ENCODE measurements at places on chromosomes 1 and 21. TPM values are rescaled to one million over a fixed set of nuclear protein-coding genes. Genes with fewer than 3 reads are reported as not detected.

GRCh38 chr1:26220199-26220912 lies 13.6 kb upstream of the CEP85 start:
- DNase-seq, result no peak

Gene TRIM17
- total RNA-seq, result 0.42 TPM

GRCh38 chr1:1429671-1430073 lies 5.8 kb upstream of the VWA1 start:
- DNase-seq, result no peak

DNA sequence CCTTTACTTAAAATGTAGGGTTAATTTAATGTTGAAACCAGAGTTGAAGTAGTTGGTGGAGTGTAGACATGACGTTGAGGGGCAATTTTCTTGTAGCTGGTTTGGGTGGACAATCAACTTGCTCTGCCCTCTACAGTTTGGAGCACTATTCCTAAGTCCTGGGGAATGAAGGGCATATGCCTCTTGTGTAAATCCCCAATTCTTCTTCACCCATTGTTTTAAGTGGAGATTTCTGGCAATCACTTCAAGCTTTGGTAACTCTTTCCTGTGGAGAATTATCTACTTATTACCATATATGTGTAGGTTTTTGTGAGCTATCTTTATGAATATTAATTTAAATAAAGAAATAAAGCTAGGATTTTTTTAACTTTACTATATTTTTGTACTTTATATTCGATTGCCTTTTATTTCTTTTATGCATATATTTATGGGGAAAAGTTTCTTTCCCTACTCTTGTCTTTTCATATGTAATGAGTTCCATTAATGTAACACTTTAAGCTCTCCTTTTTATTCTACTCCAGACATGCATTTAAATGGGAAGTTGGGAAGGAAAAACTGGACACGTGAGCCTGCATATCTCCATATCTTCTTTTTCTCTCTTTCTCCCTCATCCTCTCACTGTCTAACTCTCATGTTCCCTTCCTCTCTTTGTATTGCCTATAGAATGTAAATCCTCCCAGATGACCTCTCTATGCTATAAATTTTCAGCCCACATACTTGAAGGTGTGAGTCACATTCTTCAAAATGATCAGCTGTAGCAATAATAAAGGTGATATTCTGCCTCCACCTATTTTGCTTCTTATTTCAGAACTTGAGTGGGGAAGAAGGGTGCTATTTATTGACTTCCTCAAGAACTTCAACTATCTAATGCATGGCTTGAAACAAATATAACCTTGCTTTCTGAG lies 276.7 kb downstream of the PTPRC start:
- DNase-seq, result no peak

- no peak for DNase-seq
Measured at GRCh38 chr1:185681034-185681633, 53.1 kb upstream of the HMCN1 start.

GRCh38 chr1:226985839-226986463 lies 45.9 kb downstream of the COQ8A start:
- DNase-seq, result peak; percentile 56

Gene TNFRSF4
- total RNA-seq, result 1.2 TPM

GRCh38 chr1:227779685-227780084 lies 35.8 kb upstream of the PRSS38 start:
- no peak for DNase-seq

DNA sequence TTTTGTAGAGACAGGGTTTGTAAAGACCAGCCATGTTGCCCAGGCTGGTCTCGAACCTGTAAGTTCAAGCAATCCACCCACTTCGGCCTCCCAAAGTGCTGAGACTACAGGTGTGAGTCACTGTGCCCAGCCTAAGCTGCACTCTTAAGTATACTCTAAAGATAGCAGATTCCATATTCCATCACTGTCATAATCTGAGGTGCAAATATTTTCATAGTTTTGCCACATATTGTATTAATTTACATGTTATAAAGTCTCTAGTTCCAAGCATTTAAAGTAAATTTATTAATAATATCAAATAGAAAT lies 121.3 kb downstream of the HFM1 start:
- DNase-seq, result no peak

GRCh38 chr1:21319447-21320407 lies 29.5 kb upstream of the ECE1 start:
- no peak for DNase-seq

- DNase-seq, result no peak
Measured at GRCh38 chr1:226365831-226366231, 42.1 kb downstream of the PARP1 start.

DNA sequence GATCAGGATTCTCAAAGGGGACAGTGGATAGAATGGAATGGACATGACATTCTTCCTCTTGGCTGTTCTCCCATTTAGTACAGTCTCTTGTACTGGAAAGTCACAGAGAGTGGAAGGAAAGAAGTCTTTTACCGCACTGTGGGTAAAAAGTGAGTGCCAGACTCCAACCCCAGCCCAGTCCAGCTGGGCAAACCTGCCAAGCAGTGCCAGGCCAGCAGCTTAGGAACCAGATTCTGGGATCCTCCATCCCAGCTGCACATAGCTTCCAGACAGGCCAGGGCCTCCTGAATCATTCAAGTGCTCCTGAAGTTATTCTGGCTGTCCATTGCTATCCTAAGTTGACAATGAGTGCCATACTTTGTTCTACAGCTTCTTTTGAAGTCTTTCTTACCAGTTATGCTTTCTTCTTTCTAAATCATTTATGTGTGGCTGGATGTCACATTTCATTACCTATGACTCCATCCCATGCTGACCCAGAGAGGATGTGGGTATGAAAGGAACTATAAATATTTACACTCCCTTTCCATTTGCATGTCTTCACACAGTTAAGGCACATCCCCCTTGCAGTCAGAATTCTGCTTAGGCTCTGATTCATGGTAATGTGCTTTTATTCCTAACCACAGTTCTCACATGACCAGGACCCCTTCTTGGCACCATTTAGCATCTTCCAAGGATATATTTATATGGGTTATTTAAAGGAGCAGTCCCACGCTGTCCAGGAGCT lies 88.9 kb downstream of the AK5 start:
- no peak for DNase-seq

Gene RIMS3
- total RNA-seq, result 2.9 TPM

- DNase-seq, result peak; percentile 81
Measured at GRCh38 chr1:205523891-205524793, 19.7 kb downstream of the CDK18 start.

DNA sequence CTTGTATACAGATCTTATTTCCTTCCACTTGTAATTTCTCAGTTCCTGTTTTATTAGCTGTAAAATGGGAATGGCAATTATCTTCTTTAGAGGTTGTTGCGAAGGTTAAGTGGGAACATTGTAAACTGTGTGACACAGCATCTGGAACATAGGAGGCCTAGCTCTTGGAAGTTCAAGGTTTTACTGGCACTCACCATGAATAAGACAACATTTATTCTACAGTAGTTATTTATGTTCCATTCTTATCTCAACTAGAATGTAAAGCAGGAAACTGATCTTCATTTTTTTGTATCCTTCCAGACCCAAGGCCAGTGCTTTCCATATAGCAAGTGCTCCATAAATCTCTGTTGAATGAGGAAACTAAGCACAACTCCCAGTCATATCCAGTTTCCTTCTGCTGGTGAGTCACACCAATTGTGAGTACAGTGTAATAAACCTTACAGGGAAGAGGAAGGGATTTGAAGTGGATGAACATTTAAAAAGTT lies 1.4 kb downstream of the BCL10 start:
- DNase-seq, result no peak

GRCh38 chr1:203522237-203522636 lies 28.3 kb downstream of the OPTC start:
- DNase-seq, result no peak

Gene NBPF6
- not detected for total RNA-seq

Gene SPRR2B
- total RNA-seq, result not detected

DNA sequence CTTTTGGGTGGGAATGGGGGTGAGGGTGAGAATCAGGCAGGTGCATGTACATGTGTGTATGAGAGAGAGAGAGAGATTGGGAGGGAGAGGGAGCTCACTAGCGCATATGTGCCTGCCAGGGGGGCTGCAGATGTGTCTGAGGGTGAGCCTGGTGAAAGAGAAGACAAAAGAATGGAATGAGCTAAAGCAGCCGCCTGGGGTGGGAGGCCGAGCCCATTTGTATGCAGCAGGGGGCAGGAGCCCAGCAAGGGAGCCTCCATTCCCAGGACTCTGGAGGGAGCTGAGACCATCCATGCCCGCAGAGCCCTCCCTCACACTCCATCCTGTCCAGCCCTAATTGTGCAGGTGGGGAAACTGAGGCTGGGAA lies 95.0 kb downstream of the EPHB2 start:
- DNase-seq, result no peak

GRCh38 chr1:52127181-52128180 lies 14.4 kb upstream of the ZFYVE9 start:
- peak; percentile 31 for DNase-seq

DNA sequence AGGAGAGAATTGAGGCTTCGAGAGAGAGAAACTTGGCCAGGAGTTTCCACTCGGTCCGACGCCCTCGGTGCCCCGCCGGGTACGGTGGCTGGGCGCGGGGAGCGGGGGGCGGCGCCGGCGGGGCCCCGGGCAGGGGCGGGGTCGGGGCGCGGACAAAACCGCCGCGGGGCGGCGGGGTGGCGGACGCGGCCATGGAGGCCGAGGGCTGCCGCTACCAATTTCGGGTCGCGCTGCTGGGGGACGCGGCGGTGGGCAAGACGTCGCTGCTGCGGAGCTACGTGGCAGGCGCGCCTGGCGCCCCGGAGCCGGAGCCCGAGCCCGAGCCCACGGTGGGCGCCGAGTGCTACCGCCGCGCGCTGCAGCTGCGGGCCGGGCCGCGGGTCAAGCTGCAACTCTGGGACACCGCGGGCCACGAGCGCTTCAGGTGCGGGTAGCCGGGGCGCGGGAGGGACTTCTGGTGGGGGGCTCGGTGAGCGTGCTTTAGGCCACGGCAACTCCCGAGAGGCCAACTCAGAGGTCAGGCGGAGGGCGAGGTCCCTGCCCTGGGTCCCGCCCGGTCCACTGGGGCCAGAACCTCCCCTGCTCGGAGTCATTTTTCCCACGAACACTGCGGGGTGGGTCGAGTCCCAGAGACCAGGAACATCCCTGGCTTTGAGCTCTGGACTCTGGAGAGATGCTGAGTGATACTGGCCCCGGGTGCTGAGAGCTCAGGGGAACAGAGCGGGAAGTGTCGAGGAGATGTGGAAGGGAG lies 431 bp downstream of the RAB42 start:
- DNase-seq, result no peak

DNA sequence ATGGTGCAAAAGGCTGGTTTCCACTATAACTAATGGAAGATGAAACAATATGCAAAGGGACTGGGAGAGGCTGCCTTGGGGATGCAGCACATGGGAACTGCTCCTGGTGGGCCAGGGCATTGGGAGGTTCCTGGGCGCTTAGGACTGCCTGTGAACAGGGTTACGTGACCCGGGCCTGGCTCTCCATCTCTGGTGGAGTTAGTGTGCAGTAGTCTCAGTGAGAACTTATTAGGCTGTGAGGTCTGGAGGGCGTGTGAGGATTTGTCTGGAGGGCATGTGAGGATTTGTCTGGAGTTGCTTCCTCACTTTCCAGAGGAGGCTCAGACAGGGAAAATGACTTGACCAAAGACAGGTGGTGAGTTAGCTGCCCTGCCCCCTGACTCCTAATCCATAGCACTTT lies 1.5 kb upstream of the ETV3L start:
- no peak for DNase-seq

- DNase-seq, result no peak
Measured at GRCh38 chr1:244665771-244666217, 12.9 kb downstream of the DESI2 start.

Gene PER3
- total RNA-seq, result 24.3 TPM

All from left cardiac atrium (tissue), 4 donors.